Right lobe of liver (tissue), 6 donors: ENCODE measurements at places on chromosomes 7 and 10. TPM values are rescaled to one million over a fixed set of nuclear protein-coding genes. Genes with fewer than 3 reads are reported as not detected.

DNA sequence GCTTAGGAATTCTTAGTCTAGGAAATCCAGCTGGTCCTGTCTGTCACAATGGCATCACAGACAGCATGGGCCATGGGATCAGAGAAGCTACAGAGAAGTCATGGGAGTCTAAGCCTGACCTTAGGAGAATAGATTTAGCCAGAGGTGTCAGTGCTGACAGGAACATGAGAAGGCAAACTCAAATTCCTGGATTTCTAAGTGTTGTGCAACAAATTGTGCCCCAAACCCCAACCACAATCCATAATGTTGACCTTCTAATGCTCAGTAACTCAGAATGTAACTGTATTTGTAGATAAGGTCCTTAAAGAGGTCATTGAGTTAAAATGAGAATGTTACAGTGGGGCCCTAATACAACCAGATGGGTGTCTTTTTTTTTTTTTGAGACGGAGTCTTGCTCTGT is 95.9 kb upstream of the RHOBTB1 start:
- no peaks in the 10 kb centered on the region for H3K4me1 ChIP-seq
- no peak overlapping the region for H3K27ac ChIP-seq
- H3K36me3 ChIP-seq, result no peaks in the 10 kb centered on the region
- H3K4me3 ChIP-seq, result no peak overlapping the region
- no peaks in the 10 kb centered on the region for H3K27me3 ChIP-seq
- DNase-seq, result no peak

- no peaks in the 10 kb centered on the region for H3K36me3 ChIP-seq
- H3K27ac ChIP-seq, result no peak overlapping the region
- no peak for DNase-seq
These were observed 31.7 kb downstream of the ZNF775 start for GRCh38 chr7:150410680-150411346.

DNA sequence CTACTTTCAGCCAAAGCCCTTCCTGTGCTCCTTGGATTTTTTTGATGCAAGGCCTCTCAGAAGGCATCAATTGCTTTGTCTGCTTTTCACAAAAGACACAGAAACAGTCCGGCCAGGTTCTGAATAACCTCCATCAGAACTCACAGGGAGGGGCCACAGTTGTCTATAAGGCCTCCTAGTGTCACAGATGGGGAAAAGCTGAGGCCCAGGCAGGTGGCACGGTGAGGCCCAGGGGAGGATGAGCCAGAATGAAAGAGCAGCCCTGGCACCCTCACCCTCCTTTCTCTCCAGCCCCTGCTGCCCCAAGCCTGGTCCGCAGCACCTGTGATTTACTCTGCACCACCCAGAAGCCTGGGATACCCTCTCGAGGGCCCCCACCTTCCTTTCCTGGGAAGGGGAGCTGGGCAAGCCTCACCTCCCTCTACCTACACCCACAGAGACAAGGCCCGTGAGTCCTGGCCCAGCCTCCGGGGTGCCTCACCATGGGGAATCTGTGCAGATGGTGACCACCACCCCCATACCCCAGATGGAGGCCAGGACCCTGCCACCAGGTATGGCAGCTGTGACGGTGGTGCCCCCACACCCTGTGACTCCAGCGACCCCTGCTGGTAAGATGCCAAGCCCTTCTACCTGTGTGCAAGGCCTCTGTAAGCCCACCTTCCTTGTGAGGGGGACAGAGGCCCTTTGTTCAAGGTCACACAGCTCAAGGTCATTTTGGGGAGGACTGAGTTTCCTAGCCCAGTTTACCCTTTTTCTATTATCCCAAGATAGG is 26.2 kb upstream of the ZNF467 start:
- no peak overlapping the region for H3K27ac ChIP-seq

DNA sequence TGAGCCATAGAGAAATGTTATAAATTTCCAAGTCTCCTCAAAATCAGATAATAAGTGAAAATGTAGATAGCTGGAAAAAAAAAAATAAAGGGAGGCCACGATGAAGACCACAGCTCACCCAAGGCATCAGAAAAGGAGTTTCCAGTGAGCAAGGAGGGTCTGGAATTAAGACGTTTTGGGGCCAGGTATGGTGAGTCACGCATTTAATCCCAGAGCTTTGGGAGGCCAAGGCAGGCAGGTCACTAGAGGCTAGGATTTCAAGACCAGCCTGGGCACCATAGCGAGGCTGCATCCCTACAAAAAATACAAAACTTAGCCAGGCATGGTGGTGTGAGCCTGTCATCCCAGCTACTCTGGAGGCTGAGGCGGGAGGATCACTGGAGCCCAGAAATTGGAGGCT is 65.5 kb downstream of the ASB13 start:
- H3K27me3 ChIP-seq, result no peaks in the 10 kb centered on the region
- no peak overlapping the region for H3K4me3 ChIP-seq
- no peak for DNase-seq
- H3K4me1 ChIP-seq, result no peaks in the 10 kb centered on the region
- H3K36me3 ChIP-seq, result no peaks in the 10 kb centered on the region

GRCh38 chr7:2870471-2870931 is 26.4 kb upstream of the GNA12 start:
- no peaks in the 10 kb centered on the region for H3K4me1 ChIP-seq
- H3K27ac ChIP-seq, result no peak overlapping the region
- no peaks in the 10 kb centered on the region for H3K27me3 ChIP-seq
- H3K36me3 ChIP-seq, result no peaks in the 10 kb centered on the region

DNA sequence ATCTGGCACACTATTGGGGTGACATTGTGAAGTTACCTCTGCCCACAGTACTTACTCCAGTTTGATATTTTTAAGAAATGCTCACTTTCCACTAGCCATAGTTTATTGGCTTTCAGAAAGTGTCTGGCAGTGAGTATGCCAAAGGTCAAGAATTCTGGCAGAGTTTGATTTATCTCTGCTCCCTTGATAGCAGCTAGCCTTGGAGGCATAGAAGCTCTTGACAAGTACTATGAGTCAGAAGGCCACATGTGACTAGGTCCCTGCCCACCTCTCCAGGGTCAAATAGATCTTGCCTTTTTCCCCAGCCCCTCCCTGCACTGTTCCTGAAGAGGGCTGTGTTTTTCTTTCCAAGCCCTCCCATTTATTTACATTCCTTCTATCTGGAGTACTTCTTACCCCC is 202.2 kb downstream of the AUTS2 start:
- DNase-seq, result no peak
- no peak overlapping the region for H3K4me3 ChIP-seq
- no peaks in the 10 kb centered on the region for H3K27me3 ChIP-seq
- no peaks in the 10 kb centered on the region for H3K36me3 ChIP-seq
- no peak overlapping the region for H3K27ac ChIP-seq

GRCh38 chr7:75572814-75573213 is 80.7 kb downstream of the SPDYE5 start:
- no peak for DNase-seq
- H3K27me3 ChIP-seq, result no peaks in the 10 kb centered on the region
- H3K36me3 ChIP-seq, result peaks cover 8% of the 10 kb centered on the region
- H3K4me1 ChIP-seq, result no peaks in the 10 kb centered on the region
- H3K4me3 ChIP-seq, result no peak overlapping the region

- no peak overlapping the region for H3K4me3 ChIP-seq
- H3K27me3 ChIP-seq, result no peaks in the 10 kb centered on the region
- H3K4me1 ChIP-seq, result no peaks in the 10 kb centered on the region
- no peak for DNase-seq
- H3K36me3 ChIP-seq, result no peaks in the 10 kb centered on the region
These were observed 1135.2 kb downstream of the CNTNAP2 start for GRCh38 chr7:147251751-147252325.

DNA sequence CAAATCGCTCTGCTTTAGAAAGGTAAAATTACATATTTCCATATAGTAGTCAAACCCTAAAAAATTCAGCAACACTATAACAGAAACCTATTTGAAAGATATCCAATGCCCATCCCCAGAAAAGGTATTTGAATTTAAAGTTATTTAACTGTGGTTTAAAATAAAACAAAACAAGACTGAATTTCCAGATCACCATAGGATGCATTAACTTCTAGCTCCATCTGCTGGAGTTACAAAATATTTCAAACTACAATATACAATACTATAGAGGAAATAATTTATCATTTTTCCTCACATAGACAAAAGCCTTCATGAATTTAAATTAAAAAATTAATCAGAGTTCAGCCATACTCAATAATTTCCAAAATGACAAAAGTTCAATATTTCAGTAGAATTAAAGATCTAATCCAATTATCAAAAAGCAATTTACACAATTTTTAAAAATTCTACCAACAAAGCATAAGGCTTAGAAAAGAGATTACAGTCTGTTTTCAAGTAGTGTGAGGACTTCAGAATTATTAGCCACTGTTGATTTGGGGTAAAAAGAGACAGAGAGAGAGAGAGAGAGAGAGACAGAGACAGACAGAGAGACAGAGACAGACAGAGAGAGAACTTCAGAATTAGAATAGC is 75.9 kb downstream of the LMBR1 start:
- H3K27me3 ChIP-seq, result no peaks in the 10 kb centered on the region
- no peaks in the 10 kb centered on the region for H3K4me1 ChIP-seq
- DNase-seq, result no peak
- peak overlapping the region; percentile 41 for H3K27ac ChIP-seq
- H3K36me3 ChIP-seq, result no peaks in the 10 kb centered on the region

DNA sequence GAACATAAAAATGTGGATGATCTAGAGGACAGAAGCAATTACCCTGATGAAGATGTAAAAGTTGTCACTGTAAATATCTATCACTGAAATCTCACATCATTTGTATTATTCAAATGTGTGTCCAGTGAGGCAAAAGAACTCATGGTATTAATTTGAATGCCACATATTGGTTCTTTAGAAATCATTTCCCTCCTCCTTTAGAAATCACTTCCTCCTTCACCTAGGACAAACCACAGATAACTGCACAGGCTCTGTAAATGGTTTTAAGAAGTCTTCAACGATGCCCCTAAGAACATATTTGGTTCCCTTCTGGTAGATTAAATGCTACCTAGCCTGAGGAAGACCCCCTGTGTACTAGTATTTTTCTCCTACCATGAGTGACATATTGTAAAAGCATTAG is 33.1 kb upstream of the ZNF518A start:
- H3K4me3 ChIP-seq, result no peak overlapping the region
- no peaks in the 10 kb centered on the region for H3K36me3 ChIP-seq
- H3K27ac ChIP-seq, result no peak overlapping the region
- peaks cover 7% of the 10 kb centered on the region for H3K27me3 ChIP-seq
- H3K4me1 ChIP-seq, result no peaks in the 10 kb centered on the region
- DNase-seq, result no peak

CNNM2 gene
- total RNA-seq, result 6.9 TPM

ENTPD1 gene
- total RNA-seq, result 2.5 TPM

BMI1 gene
- total RNA-seq, result 28.9 TPM

MRPS24 gene
- 83.4 TPM for total RNA-seq

ACHE gene
- total RNA-seq, result 1.1 TPM

NRBF2 gene
- total RNA-seq, result 27.5 TPM
